Fibroblast of skin of right quadriceps (primary cell): ENCODE measurements at places on chromosomes 1 and 21.

GRCh38 chr1:82449506-82450057 lies 648.8 kb downstream of the ADGRL2 start:
- peak; percentile 27 for DNase-seq

GRCh38 chr1:86823386-86823785 lies 90.5 kb downstream of the SELENOF start:
- DNase-seq = no peak

GRCh38 chr1:99548943-99549605 lies 96.8 kb upstream of the PALMD start:
- peak; percentile 68 for DNase-seq

DNA sequence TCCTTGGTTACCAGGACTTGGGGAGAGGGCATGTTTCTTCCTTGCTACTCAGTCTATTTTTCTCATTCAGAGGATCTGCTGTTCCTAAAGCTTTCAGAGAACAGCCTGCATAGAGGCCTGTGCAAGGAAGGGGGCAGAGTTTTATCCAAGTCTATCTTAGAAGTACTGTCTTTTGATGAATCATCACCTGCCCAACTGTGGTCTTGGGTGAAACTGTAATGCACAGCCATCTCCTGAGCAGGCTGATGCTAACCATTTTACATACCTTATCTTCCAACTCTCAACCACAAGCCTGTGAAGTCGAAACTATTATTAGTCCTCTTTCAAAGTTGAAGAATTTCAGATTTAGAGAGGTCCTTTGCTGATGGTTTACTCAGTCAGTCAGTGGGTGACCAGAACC lies 368.0 kb downstream of the HHAT start:
- no peak for DNase-seq

DNA sequence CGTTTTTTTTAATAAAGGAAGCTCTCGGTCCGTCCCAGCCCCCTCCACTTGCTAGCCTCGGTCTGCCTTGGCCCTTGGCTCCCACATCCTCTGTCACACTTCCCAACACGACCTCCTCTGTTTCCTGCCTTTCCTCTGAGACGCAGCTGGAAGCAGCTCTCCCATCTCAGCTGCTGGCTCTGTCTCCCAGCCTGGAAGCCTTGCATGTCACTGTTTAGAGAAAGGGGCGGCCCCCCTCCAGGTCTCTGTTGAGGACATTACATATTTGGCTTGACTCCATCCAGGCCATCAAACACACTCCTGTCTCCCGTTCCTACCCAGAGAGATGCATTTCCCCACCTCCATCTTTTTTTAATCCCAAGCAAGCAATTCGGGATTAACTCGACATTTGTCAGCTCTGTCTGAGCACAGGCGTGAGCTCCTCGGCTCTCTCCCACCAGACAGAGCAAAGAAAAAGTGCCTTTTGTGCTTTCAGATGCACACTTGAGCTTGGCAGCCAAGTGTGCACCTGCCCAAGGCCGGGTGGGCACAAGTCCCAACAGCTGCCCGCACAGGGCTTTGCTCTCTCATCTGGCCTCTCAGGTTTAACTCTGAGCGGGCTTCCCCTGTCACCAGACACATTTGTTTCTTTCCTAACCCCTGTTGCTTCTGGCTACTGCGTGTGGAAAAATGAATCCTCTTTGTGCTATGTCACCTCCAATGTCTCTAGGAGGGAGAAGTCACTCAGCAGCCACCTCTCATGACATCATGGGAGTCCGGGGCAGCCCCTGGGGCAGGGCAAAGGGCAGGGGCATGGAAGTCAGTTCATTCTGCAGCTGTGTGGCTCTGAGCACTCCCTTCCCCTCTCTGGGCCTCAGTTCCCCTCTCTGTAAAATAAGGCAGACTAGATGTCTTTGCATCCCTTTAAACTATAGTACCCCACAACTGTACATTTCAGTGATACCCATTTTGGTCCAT lies 108.3 kb downstream of the KCND3 start:
- no peak for DNase-seq

- DNase-seq = no peak
Measured at GRCh38 chr1:85440612-85441011, 24.3 kb downstream of the DDAH1 start.

- no peak for DNase-seq
Measured at GRCh38 chr1:53686965-53687267, 52.0 kb downstream of the GLIS1 start.

GRCh38 chr1:117113199-117113598 lies 8.3 kb downstream of the TRIM45 start:
- DNase-seq = no peak

- DNase-seq = no peak
Measured at GRCh38 chr1:192543445-192543844, 32.1 kb upstream of the RGS1 start.

GRCh38 chr1:44630116-44630515 lies 44.2 kb downstream of the TMEM53 start:
- DNase-seq = peak; percentile 67

GRCh38 chr1:24871306-24871901 lies 58.7 kb downstream of the RUNX3 start:
- no peak for DNase-seq

- no peak for DNase-seq
Measured at GRCh38 chr21:31959881-31960280, 87.1 kb downstream of the HUNK start.
